DND-41 (cell line): ENCODE measurements at places on chromosomes 6 and 20.

DNA sequence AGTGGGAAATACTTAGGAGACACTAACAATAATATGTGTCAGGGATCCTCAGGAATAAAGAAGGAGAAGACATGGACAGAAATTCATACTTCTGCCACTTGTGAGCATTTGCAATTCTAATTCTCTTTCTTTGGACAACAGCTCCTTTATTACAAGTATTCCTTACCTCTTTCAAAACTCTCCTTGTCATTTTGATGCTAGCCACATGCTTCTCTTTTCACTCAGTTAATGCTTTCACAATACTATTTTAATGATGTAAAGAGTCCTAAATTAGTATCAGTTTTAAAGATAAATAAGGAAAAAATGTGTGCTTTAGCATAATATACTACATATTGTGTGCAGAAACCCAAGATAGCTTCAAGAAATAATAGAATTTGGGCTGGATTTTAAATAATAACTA, 62.5 kb downstream of the AHI1 start:
- no peak for DNase-seq

DNA sequence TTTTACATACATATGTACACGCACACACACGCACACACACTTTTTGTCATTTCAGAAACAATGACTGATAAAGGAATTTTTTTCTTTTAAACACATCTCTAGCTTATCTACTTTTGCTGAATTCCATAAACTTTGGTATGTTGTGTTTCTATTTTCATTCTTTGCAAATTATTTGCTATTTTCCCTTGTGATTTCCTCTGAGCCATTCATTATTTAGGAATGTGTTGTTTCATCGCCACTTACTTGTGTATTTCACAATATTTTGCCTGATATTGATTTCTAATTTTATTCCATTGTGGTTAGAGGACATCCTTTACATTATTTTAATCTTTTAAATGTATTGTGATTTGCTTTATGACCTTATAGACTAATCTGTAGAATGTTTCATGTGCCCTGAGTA, 23.6 kb upstream of the OR2J2 start:
- no peak for DNase-seq

DNA sequence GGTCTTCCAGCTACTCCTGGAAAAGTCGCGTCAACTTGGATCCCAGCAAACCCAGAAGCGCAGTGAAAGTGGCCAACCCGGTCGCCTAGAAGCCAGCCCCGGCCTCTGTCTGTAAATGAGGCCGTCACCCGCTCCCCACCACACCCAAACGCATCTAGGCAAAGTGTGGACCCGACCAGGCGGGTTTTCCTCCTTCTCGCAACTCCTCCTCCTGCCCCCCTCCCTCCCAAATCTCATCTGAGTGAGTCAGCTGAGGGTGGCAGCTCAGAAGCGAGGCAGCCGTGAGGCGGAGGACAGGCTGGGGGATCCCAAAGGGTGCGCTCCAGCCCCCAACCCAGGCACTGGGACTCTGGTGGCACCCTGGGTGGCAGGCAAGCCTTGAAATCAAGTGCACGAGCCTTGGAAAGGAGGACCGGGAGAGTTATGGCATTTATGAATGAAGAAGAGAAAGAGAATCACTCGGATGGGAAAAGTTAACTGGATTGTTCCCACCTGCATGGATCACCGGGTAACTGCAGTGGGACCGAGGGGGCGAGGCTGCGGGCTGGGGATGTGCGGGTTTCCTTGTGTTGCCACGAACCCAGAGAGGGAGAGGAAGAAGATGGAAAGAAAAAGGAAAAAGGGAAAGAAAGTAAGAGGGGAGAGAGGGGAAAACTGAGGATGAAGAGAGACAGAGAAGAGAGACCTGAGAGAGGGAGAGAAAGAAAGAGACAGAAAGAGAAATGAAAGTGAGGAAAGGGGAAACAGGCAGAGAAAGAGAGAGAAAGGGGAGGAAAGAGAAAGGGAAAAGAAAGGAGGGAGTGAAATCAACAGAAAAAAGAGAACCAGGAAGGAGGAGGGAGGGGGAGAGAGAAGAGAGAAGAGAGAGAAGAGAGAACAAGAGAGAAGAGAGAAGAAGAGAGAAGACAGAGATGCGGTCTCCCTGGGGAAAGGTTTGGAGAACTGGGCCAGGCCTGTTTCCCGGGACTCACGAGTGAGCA, at the start of gene APCDD1L:
TSS of gene APCDD1L (minus strand) at position 167 of the 980 bp plus-strand sequence. CDS start 692 bp downstream, outside the sequence.
- DNase-seq = no peak

DNA sequence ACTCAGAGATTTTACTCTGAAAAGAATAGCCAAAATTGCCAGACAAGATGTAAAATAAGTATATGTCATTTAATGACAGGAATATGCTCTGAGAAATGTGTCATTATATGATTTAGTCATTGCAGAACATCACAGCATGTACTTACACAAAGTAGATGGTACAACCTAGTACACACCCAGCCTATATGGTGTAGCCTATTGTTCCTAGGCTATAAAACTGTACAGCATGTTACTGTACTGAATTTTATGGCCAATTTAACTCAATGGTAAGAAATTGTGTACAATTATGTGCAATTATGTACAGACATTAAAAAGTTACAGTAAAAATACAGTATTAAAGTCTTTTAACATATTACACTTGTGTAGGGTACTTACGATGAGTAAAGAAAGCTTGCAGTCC, 311.9 kb upstream of the EPHA7 start:
- no peak for DNase-seq

GRCh38 chr6:128209771-128210170, 308.9 kb upstream of the THEMIS start:
- no peak for DNase-seq

DNA sequence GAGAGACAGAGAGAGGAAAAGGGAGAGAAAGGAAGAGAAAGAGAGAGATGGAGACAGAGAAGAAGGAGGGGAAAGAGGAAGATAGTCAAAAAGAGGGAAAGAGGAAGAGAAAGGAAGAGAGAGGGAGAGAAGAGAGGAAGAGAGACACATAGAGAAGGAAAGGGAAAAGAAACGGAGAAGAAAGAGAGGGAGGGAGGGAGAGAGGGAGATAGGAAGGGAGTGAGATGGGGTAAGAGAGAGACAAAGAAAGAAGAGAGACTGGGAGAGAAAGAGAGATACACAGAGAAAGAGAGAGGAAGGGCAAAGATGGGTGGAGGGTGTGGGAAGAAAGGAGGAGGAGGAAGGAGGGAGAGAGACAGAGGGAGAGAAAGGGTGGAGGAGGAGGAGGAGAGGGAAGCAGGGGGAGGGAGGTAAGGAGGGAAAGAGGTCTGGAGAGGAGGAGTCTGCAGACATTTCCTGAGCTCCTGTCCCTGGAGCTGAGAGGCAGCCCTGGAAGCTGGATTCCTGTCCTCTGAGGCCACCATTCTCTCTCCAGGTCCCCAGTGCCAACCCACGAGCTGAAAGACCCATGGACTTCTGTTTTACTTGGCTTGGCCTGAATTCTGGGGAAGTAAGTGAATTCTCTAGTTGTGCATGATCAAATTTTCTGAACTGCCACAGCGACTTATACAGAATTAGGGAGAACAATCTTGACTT, 9.9 kb downstream of the FOXF2 start:
- no peak for DNase-seq

DNA sequence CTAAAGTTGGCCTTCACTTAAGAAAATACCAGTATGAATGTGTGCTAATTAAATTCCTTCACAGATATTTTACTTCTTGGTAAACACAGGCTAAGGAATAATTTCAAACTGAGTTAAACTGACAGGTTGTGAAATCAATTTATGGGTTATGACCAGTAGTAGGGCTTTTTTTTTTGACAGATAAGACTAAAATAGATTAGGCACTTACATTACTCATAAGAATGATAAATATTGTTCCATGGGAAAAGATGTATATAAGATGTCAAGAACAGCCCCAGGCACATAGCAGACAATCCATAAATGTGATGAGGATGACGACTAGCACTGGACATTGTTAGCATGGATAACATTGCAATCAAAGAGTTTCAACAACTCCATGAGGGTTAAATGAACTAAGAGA, 22.9 kb downstream of the NT5E start:
- no peak for DNase-seq
